ENCODE measurements at places on chromosomes 5 and 9.

- DNase-seq: peak; percentile 72
Measured at GRCh38 chr5:139684881-139685749, 37.0 kb downstream of the CXXC5 start.

DNA sequence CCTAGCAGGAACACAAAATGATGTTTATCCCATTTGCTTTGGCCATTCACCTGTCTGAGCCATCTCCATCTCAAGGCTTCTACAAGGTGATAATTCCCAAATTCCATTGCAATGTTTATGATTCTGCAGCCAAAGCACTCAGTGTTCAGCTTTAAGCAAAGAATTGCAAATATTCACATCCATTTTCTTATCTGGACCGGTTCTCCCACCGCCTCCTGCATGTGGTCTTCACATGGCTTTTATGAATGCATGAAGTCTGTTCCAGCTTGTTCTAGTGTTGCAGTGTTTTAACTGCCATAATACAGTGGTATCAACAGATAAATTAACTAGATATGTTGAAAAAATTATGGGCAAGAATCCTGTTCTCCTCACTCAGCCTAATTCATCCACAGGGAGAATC is 443.0 kb upstream of the KLF4 start:
- no peak for DNase-seq

- DNase-seq: no peak
Measured at GRCh38 chr5:73981704-73982103, 355.7 kb downstream of the ARHGEF28 start.

DNA sequence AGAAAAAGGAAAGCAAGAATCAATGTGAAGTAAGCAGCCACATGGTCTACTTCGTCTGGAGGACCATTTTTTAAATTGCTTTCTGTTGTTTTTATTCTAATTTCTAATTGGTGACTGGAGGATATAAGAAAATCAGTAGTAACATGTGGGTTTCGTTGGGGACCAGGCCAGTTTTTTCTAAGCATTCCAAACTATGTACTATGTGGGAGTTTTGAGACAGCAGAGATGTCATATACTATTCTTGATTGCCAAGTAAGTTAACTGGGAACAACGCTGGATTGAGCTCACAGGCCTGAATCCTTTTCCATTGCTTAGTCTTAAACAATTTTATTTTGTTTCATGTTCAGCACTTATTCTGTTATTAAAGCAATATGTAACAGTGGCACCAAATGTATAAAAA is 225.7 kb downstream of the TMEM167A start:
- no peak for DNase-seq

DNA sequence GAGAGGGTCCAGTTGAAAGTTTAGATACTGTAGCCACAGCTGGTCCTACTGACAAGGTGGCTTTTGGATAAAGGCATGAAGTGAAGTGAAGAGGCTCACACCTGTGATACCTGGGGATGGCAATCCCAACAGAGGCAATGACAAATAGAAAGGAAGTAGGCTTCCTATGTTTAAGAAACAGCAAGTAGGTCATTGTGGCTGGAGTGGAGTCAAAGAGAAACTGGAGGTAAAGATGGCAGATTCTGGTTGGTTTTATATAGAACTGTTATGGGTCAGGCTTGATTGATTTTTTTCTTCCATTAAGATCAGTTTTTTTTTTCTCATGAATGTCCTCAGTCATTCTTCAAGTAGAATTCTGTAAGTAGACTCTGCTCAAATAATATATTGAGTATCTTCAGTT is 79.5 kb downstream of the ANXA1 start:
- no peak for DNase-seq

DNA sequence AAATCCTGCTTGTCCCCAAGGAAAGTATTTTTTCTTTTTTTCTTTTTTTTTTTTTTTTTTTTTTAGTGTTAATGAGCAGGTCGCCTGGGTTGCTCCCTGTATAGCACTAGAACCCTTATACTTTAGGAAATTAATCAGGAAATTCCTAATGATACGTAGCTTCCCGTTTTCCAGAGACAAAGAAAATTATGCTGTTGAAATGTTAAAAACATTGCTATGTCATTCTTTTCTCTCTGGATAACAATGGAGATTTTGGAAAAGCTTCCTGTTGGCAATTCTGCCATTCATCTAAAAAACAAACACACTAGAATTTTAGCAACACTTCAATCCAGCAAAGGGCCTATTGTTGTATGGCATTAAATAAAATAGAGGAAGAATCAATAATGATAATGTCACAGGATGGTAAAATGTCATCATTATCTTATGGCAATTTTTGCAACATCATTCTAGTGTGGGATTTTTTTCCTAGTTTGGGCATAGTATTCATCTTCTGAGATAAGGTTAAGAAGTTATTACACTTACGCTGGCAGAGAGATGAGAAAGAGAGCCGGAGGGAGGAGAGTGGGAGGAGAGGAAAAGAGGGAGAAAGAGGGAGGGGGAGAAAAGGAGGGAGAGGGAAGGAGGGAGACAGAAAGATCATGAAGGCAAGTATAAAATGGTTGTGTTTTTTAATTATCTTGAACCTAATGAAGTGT is 315.8 kb upstream of the PDE4D start:
- DNase-seq: no peak

- peak; percentile 20 for DNase-seq
Measured at GRCh38 chr5:137737349-137738131, 1.7 kb upstream of the KLHL3 start.

- no peak for DNase-seq
Measured at GRCh38 chr9:81460693-81461092, 228.7 kb downstream of the TLE1 start.

DNA sequence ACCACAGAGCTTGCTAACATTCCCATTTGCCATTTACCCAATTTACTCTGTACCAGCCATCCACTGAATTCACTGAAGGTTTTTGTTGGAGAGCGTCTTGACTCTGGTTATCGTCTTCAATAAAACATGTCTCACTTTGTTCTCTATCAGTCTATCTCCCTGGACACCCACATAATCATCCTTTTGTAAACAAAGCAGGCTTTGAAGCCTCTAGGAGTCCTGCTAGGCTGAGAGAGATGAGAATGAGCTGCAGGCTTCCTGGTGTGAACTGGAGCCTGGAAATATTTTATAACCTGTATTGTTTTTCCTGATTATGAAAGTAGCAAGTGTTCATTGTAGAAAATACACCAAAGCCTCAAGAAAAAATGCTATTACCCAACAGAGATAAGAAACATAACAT is 140.6 kb upstream of the ZNF366 start:
- no peak for DNase-seq

DNA sequence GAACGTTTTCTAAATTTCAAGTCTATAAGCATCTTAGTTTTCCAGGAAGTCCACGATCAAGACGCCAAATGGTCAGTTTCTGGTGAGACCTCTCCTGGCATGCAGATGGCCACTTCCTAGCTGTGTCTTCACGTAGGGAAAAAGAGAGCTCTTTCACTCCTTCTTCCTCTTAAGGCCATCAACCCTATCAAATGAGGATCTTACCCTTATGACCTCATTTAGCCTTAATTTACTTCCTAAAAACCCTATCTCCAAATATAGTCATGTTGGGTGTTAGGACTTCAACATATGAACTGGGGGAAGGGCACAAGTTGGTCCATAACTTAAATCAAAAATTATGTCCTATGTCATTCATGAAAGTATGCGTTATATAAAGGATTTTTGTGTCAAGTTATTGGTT is 229.5 kb downstream of the ARL15 start:
- no peak for DNase-seq

GRCh38 chr9:91192381-91193086 is 169.2 kb downstream of the AUH start:
- DNase-seq: peak; percentile 23
